ENCODE measurements at places on chromosomes 2 and 18.

- no peak for DNase-seq
Observed at GRCh38 chr2:157238296-157238695, 19.2 kb upstream of the GALNT5 start.

- DNase-seq, result no peak
Observed at GRCh38 chr2:225413786-225414185, 14.3 kb downstream of the NYAP2 start.

DNA sequence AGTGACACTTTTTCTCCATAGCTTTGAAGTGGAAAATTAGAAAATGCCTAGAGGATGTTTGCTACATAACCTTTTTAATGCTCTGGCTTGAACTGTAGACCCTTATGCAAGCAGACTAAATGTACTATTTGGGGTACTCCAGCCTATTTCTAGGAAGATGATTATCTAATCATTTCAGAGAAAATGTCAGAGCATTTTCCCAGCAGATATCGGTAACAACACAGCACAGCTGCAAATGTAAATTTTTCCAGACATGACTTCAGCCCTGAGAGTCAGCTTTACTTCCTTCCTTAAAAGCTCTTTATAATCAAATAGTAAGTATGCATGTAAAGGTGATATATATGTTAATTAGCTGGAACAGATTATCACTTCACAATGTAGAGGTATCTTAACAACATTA is 1647.1 kb downstream of the SUCLG1 start:
- no peak for DNase-seq

- DNase-seq, result no peak
Observed at GRCh38 chr2:156748221-156748620, 312.0 kb downstream of the GPD2 start.

DNA sequence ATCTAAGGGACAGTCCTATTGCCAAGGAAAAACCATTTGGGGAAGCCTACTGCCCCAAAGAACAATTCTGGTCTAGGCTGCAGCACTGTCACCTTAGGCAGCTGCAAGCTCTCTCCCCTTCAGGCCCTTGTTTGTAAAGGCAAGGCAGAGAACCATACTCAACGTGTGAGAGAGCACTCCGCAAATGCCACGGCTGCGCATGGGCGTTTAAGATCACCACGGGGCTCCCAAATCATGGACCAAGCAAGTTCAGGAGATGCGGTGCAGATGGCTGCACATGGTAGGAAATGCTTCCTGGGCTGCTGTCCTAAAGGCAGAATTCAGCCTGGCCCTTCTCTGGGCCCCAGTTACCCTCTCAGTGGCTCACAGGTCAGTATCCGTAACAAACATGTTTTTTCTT is 15.5 kb downstream of the ERFE start:
- DNase-seq, result no peak

DNA sequence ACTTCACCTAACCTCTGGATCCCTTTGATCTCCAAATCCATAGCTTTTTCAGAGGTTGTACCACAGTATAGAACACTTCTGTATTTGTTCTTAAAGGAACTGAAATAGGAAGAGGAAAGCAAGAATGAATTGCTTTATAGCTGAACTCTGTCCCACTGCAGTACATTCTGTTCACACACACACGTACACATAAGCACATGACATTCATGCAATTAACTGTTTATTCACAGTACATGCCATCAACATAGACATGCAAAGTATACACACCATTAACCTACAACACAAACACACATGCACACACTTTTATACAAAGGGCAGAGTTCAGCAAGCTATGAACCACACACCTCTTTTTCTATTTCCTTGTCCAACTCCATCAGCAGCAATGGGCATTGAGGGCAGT is 43.2 kb downstream of the MRPL33 start:
- no peak for DNase-seq

GRCh38 chr18:63025251-63026090 is 294.1 kb downstream of the BCL2 start:
- no peak for DNase-seq

GRCh38 chr18:56248610-56249235 is 389.7 kb downstream of the TXNL1 start:
- no peak for DNase-seq

DNA sequence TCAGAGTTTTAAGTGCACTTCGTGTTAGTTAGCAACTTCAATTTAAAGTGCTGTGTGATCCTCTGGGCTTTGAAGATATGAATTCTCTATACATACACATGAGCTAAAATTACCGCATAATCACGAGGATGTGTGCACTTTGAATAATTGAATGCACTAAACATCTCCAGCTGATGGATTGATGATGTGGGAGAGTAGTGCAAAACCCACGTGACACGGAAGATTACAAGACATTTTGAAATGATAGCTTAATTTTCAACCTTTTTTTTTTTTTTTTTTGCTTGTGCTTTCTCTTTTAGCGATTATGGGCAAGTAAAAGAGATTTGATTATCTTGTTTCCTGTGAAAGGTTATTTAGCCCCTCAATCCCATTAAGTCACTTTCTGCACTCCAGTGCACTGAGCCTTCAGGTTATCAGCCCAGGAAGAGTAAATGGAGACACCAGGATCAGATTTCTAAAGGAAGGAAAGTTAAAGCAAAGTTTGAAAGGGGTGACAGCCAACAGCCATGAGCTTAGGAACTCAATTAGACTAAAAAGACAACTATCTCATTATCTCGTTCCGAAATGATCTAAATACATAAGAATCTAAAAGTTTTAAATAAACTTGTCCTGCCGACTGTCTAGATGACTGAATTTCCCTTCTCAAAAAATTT is 81.6 kb downstream of the CDK15 start:
- DNase-seq, result no peak

- no peak for DNase-seq
Observed at GRCh38 chr2:199446996-199447576, 10.7 kb downstream of the SATB2 start.

GRCh38 chr18:61541673-61542072 is 208.4 kb downstream of the CDH20 start:
- no peak for DNase-seq
